ENCODE measurements at places on chromosomes 7 and 10. TPM values are rescaled to one million over a fixed set of nuclear protein-coding genes. Genes with fewer than 3 reads are reported as not detected.

Gene SAP25
- 4.7 TPM for total RNA-seq

Gene PBLD
- 8.7 TPM for total RNA-seq

Gene MET
- 24.9 TPM for total RNA-seq

Gene AGR3
- total RNA-seq = not detected

Gene ZNF804B
- total RNA-seq = not detected

Gene OPTN
- total RNA-seq = 123 TPM

GRCh38 chr10:14429043-14429700, 98.4 kb upstream of the FRMD4A start:
- no peak for DNase-seq

GRCh38 chr7:17158261-17158660, 140.2 kb upstream of the AHR start:
- no peak for DNase-seq

DNA sequence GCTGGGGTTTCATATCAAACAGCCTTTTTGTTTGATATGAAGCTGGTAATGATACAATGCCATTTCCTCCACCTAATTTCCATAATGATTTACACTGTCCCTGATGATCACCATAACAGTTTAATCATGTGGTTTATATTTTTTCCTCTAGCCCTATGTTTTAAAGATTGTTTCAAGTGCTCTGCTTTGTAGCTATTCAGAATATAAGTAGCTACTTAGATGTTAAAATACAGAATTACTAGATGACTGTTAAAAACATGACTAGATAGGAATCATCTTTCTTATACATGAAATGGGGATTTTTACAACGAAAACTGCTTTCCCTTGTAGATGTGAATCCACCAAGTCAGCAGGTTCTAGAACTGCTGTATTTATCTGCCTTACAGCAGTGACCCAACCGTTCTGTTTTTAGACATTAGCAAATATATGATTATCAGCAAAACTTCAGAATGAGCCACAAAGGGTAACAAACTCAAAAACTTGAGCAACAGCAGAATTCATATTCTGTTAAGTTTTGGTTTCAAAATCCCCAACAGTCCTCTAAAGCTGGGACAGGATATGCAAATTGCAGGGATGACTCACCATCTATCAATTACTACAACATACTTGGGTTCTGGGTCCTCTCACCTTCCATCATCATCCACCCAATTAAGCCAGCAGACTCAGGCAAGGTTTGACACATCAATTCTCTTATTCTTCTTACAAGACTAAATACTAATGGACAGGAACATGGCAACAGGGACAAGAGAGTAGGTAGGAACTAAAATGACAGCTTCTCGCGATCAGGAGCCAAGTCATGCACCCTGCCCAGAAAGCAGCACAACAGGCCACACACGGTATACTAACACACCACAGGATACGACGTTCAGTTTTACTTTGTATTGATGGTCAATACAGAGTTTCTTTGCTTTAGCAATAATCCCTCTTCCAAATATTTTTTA, 83.9 kb downstream of the PIP4K2A start:
- DNase-seq = no peak

- DNase-seq = no peak
Observed at GRCh38 chr10:9254353-9254752, 1199.9 kb downstream of the GATA3 start.

- DNase-seq = no peak
Observed at GRCh38 chr7:117603627-117604026, 123.8 kb downstream of the CFTR start.

DNA sequence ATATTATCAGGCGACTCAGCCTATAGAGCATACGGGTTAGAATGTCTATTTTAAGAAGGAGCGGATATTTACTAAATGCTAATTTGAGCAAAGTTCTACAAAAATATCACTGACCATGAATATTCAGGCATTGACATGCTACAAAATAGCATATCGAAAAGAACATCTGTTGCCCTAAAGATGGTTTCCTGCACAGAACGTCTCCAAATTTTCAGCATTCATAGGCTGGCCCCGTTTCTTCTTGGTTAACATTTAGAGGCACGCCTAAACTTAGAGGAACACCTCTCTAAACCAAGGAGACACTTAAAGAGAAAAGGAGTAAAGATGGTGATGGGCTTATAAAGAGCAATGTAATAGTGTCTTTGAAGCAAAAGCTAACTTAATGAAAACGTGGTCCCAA, 1.3 kb upstream of the MINPP1 start:
- DNase-seq = no peak

DNA sequence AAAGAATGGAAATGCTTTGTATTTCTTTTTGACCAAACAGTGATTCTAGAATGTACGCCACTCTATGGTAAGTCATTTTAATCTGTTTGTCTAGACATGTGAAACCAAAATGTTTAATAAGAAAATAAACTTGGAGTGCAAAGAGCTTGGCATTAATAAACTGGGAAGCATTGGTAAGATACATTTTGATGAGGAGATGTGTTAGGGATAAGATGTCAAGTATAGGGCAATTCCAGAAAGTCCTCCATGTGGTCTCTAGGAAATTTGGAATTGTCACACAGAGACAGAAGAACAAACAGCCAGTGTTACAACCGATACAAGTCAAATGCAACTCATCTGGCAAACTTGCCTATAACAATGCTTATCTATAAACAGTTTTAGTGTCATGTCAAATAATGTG, 410.7 kb upstream of the SEMA3A start:
- DNase-seq = no peak

DNA sequence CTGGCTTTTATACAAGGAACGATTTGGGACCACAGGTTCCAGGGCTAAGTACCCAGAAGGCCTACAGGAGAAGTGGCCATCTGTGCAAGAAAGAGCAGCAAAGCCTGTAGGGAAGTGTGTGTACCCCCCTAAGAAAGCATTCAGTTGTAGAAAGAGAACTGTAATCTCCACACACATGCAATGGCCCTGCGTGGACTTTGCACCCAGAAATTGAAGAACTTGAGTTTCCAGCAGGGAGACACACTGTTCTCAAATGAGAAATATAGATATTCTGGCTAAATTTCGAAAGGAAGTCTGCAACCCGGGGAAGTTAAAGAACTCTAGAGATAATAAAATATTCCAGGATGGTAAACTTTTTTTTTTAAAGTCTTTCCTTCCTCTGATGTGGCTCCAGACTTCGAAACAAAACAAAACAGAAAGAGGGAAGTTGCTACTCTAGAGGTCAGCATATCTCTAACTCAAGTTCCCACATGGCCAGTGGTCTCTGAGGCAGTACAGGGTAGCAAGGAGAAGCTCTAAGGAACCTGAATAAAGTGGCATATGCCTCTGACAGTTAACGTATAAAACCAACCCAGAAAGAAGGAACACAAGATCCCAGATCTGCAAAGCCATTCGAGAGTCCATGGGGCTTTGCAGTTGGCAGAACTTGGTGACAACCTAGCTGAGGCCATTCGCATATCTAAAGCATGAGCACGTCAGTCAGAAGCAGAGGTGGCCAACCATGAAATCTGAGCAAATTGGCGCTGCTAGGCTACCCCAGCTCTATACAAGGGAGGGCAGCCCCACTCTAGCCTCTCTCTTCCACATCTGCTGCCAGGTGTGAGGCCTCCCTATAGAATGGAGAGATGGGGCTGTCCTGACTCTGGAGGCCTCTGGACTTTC, 56.6 kb downstream of the ELMO1 start:
- DNase-seq = no peak

DNA sequence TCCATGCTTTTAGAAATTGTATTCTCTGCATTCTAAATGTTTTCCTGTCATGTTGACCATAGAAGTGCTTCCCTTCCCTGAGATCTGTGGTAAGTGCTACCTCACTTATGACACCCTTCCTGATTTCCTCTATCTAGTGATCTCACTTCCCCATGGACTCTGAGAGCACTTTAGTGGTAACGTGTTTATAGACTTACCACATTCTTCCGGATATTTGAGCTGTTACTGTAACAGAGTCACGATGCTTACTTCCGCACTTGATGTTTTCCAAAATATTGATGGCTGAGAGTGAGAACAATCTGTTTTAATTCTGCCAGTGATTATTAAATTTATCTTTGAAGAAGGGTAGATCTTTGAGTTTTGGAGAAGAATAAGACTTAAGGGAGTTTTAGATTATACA, 60.1 kb upstream of the NAMPT start:
- no peak for DNase-seq
